ENCODE measurements at places on chromosomes 13 and 19. TPM values are rescaled to one million over a fixed set of nuclear protein-coding genes. Genes with fewer than 3 reads are reported as not detected.
A peak's percentile ranks its signal among the peaks of the same experiment; 100 is the strongest.

- DNase-seq = no peak
These were observed 9.8 kb downstream of the DDX39A start for GRCh38 chr19:14409146-14410023.

DNA sequence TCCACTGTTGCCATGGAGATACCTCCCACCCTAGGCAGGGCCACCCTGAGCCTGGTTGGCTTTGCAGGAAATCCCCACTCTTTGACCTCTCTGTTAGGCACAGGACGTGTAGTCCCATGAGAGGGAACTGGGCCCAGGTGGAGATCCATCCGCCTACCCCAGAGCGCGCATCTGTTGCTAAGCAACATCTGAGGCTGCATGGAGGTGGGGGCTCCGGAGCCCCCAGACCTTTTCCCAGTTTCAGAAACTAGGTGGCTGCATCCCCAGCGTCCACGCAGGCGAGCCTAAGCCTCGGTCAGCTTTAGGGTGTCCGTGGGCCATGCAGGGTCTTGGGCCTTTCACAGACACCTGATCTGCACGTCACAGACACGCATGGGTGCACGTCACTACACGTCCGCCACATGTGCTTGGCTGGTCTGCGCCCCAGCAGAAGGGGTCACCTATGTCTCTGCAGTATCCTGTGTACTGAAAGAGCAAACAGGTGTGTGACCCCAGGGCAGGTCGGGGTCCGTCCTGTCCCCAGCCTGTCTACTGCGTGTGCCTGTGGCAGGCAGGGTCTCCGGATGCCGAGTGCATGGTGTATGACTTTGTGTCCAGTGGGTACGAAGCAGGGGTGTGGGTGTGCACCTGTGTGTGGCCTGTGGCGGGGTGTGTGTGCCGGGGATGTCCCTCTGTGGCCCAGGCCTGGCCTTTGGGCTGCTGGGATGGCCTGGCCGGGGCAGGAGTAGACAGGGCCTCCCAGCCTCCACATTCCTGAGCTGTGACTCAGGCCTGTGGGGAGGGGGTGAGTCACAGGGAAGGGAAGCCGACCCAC is 4.1 kb upstream of the CIRBP start:
- DNase-seq = peak; percentile 67

The ZFR2 gene
- 8.9 TPM for total RNA-seq

The ZNF530 gene
- 4.6 TPM for total RNA-seq

- peak; percentile 39 for DNase-seq
These were observed 14.6 kb downstream of the XRCC1 start for GRCh38 chr19:43560687-43561086.

DNA sequence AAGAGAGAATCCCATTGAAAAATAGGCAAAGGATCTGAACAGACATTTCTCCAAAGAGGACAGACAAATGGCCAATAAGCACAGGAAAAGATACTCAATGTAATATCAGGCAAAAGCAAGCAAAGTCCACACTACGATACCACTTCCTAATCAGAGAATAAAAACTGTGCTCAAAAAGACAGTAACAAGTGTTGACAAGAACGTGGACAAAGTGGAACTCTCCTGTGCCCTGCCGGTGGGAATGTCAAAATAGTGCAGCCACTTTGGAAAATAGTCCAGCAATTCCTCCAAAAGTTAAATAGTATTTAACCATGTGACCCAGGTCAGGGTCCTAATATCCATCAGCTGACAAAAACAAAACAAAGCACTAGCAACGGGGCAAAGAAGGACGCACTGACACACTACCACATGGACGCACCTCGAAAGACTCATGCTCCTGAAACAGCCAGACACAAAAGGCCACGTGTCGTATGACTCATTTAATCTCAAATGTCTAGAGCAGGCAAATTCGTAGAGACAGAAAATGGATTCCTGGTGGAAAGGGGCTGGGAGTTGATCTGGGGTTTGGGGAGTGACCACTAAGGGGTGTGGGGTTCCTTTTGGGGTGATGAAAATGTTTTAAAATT is 5.2 kb downstream of the MIER2 start:
- DNase-seq = no peak

The TMEM221 gene
- not detected for total RNA-seq

The ZNF730 gene
- total RNA-seq = 23.3 TPM

- no peak for DNase-seq
These were observed 167.7 kb downstream of the SPRY2 start for GRCh38 chr13:80173224-80173623.

DNA sequence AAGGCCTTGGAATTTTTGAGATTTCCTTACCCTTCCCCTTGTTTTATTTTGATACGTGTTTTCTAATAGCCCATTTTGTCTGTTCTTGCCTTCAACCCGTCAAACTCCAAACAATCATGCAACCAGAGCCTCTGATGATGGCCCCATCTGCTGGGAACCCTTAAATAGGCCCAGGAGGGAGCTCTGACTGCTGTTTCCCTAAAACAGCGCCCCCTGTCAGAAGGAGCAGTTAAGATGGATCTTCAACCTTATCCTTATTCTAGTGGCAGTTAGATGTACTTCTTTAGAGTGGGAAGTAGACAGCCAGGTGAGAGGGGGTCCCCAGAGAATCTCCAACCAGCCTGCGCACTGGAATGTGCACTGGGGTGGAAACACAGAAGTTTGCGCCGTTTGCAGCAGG is 1031.0 kb upstream of the PCDH9 start:
- no peak for DNase-seq

- DNase-seq = no peak
These were observed 23.7 kb upstream of the TFDP1 start for GRCh38 chr13:113560645-113561416.

DNA sequence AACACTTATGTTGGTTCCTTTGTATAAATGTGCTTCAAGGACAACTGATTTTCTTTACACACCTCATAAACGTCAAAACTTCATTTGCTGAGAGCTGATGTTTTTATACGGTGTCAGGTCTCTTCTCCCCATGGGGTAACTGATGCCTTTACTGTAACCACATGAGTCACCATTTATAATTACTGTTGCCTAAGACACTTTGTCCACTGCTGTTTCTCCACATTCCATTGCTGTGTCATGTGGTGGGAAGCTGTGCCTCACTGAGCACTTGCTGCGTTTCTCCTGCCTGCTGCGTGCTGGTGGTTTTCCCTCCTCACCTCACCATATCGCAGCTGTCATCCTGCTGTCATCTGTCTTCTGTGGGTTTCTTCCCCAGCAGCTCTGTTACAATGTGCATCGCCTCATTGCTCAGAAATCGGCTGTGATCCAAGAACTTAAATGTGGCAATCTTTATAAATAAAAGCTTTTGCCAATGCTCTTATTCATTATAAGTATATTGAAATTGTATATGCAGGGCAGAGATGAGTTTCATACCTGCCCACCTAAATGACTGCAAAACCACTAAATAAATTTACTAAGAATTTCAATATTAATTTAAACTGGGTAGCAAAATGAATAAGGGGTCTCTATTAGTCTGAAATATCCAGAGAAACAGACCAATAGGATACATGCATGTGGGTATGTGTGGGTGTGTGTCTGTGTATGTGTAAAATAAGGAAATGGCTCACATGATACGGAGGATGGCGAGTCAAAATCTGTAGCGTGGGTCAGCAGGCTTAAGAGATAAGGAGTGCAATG is 547.0 kb upstream of the SLITRK5 start:
- DNase-seq = peak; percentile 53

- no peak for DNase-seq
These were observed 12.1 kb upstream of the GPR4 start for GRCh38 chr19:45613926-45614725.

DNA sequence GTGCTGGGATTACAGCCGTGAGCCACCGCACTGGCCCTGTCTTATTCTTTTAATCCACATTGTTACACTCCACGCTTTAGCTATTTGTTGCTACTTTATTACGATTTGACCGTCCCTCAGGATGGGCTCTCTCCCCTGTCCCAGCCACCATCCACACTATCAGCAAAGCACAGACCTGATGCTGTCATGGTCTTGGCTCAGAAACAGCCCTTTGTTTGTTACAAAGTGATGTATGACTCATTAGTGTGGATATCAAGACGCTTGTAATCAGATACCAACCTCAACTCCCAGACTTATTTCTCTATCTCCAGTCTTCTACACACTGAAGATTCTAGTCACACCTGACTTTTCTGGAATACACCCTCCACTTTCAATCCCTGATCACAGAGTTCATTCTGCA is 84.6 kb upstream of the FREM2 start:
- DNase-seq = no peak

DNA sequence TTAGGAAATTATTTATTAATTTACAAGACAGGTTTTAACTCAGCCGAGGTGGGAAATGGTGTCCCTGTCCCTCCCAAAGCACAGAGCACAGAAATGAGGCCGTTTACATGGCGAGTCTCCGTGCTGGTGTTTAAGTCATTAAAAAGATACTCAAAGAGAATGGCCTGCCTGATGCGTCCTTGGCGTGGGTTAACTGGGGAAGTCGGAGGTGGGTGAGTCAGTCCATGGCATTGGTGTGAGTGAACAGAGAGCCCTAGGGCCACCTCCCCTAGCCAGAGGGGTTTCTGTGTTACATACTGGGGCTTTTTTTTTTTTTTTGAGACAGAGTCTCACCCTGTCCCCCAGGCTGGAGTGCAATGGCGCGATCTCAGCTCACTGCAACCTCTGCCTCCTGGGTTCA is 3.9 kb downstream of the FEM1A start:
- DNase-seq = no peak

GRCh38 chr19:21143854-21144253 is 2.0 kb downstream of the ZNF431 start:
- DNase-seq = no peak

- DNase-seq = no peak
These were observed 257.5 kb upstream of the STARD13 start for GRCh38 chr13:33543089-33543459.

The TGFBR3L gene
- total RNA-seq = 0.69 TPM

The IL17D gene
- 1.3 TPM for total RNA-seq

- DNase-seq = no peak
These were observed 36.4 kb downstream of the RASA3 start for GRCh38 chr13:114096031-114096485.

DNA sequence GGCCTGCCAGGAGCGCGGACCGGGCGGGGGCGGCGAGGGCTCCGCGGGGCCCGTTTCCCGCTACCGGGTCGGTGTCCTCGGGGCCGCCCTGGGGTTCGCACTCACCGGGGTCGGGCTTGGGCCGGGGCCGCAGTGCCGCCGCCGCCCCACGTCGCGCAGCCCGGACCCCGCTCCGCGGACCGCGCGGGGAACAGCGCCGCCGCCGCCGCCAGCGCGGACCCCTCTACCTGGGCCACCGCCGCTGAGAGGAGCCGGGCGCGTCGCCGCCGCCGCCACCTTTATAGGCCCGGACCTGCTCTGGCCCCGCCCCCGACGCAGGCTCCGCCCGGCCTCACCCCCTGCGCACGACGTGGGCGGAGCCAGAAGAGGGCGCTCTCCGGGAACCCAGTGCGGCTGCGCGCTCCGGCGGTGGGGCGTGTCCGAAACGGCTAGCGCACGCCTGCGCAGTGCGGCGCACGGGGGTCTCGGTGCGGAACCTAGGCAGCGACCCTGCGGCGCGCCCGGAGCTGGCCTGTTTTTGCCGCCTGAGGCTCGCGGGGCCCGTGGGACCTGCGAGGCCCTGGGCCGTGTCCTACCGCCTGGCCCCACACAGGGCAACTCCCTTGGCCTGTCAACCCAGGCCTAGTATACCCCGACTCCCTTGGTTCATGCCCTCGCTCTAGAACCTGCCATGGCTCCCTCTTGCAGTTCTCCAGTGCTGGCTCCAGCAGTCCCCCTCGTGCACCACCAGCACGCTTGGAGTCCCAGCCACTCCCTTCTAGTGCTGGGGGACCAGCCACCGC is at the start of gene MKNK2:
MKNK2 (minus strand) TSS at position 254 of the 782 bp plus-strand sequence. CDS start 393 bp downstream, outside the sequence.
- DNase-seq = peak; percentile 96

- DNase-seq = no peak
These were observed 170.0 kb downstream of the NUFIP1 start for GRCh38 chr13:44819245-44819644.

GRCh38 chr19:35232912-35233311 is 4.4 kb upstream of the FAM187B start:
- DNase-seq = no peak

DNA sequence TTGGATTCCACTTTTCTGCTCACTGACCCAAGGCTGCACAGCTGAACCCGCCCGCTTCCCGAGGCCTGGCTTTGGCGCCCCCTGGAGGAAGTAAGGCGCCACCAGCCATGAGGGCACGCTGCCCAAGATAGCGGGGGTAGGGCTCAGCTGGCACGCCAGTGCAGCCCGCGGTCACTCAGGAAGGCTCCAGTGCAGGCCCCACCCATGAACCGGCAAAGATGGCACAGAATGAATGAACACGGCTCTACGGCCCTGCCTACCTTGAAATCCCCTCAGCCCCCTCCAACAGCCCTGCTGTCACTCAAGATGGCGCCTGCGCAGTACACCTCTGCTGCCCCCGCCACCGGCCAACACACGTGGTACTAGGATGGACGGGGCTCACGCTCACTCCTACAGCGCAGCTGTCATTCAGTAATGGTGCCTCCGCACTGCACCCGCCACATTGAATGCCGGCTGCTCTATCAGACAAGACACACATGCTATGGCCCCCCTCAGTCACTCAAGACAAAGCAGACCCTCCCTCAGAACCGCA is 3.0 kb downstream of the PEG3 start:
- peak; percentile 80 for DNase-seq

GRCh38 chr19:16234552-16235445 is 37.1 kb downstream of the AP1M1 start:
- DNase-seq = no peak

The IL4I1 gene
- total RNA-seq = 0.59 TPM

DNA sequence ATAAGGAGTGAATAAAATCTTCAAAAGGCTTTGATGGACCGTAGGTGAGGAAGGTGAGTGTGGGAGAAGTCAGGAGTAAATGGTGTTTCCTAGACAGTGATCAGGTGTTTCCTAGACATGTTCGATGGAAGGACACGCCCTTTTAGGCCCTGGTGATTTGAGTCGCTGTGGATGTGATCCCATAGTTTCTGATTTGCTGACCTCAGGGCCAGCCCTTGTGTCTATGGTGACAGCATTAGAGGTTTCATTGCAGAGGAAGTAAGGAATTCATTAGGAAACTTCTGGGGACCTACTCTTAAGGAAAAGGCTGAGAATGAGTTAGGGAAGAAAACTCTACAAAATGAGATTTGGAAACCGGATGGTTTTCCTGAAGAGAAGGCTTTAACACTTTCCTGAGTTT is 31.5 kb upstream of the RNF113B start:
- DNase-seq = no peak

GRCh38 chr19:10749435-10750384 is 31.8 kb downstream of the DNM2 start:
- DNase-seq = no peak

The NKPD1 gene
- 1.2 TPM for total RNA-seq

GRCh38 chr19:31110336-31110735 is 238.9 kb downstream of the TSHZ3 start:
- no peak for DNase-seq

DNA sequence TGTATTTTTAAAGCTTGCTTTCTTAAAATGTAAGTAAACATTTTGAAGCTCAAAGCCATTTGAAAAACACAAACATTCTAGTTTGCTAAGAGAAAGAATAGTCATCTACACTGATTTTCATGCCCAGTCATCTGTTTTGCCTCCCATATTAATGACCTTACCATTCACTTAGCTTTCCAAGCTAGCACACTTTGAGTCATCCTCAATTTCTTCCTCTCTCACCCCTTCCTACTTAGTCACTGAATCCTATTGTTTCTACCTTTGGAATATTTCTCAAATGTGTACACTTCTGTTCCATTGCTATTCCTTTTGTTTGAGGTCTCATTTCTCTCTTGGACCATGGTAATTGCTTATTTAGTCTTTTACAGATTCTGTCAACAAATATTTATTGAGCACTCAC is 7.3 kb upstream of the HS6ST3 start:
- no peak for DNase-seq
